ENCODE measurements at places on chromosomes 1 and 21.
A peak's percentile ranks its signal among the peaks of the same experiment; 100 is the strongest.

- no peak for DNase-seq
Measured at GRCh38 chr1:154707901-154708463, 100.0 kb upstream of the ADAR start.

- DNase-seq, result no peak
Measured at GRCh38 chr1:59034925-59035324, 251.1 kb upstream of the JUN start.

GRCh38 chr1:84756455-84757082 is 66.3 kb upstream of the SSX2IP start:
- DNase-seq, result no peak

DNA sequence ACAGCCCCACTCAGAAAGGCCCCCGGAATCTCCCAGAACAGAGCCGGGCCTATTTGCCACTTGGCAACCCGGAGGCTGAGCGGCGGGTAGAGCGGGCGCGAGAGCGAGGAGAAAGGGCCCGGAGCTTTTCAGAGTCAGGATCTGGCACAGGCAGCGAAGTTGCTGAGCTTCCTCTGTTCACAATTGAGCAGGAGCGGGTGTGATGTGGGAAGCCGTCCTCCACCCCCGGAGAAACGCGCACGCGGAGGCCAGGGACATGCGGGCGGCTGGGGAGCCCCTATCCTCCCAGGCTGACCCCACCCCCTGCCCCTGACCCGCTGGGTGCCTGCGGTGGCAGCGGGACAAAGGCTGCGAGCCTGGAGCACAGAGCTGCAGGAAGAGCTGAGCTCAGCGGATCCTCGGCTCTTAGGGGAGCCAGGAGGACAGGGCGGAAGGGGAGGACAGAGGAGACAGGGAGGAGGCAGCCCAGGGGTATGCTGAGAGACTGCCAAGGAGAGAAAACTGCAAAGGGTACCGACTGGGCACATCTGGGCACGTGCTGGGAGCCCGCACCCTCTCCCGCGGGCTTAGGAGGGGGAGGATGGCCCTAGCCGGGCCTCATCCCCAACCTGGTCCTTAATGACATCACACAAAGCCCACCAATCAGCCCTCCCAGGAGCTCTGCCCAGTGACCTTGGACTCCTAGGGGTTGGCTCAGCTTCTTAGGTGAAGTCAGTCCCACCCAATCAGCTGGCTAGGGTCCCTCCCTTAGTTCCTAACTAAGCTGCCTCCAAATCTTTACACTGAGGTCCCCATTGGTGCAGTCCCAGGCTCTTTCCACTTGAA is 9.3 kb downstream of the KIF21B start:
- DNase-seq, result no peak

DNA sequence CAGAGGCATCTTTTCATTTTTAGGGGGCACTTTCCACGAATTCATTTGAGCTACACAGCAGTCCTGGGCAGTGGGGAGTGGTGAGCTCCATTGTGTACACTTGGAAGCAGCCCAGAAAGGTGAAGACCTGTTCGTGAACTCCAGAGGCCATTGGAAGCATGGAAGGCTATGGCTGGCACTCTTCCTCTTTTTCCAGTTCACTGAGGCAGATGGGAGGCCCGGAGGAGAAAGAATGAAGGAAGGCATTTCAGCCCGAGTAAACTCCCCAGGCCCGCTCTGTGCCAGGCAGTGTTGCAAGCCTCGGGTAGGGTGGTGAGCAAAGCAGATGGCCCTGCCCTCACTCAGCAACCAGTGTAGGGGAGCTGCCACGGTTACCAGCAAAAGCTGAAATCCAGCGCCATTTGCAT is 673 bp upstream of the DHCR24 start:
- DNase-seq, result no peak

DNA sequence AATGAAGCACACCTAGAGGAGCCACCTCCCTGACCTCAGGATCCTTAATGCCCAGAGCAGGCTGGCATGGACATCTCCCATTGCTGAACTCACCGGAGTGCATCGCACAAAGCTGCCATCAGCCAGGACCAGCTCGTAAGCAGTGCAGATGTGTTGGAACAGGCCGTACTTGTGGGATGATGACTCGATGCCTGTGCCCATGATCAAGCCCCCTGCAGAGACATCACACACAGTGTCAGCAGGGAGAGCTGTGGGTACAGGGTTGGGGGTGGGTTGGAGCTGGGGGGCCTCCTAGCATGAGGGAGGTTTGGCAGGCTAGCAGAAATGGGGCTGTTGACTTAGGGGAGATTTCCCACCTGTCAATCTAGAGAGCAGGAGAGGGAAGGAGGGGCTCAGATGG is 12.0 kb downstream of the DHCR24 start:
- no peak for DNase-seq

GRCh38 chr21:17422931-17423330 is 89.9 kb upstream of the CXADR start:
- no peak for DNase-seq

DNA sequence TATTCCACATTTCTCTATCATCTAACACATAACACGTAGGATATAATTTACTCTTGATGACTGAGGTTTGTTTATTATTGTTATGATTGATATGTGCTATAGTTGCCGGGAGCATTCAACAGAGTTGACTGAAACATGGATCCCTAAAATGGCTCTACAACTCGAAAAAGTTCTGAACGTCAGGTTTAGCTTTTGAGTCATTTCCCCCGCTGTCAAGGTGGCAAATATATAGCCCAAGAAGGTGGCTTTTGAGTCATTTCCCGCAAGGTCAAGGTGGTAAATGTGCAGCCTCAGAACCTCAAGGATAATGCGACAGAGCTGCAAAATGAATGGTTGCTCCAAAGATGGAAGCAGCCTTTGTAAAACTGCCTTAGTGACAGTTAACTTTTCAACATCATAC is 104.0 kb downstream of the NIBAN1 start:
- DNase-seq, result no peak

DNA sequence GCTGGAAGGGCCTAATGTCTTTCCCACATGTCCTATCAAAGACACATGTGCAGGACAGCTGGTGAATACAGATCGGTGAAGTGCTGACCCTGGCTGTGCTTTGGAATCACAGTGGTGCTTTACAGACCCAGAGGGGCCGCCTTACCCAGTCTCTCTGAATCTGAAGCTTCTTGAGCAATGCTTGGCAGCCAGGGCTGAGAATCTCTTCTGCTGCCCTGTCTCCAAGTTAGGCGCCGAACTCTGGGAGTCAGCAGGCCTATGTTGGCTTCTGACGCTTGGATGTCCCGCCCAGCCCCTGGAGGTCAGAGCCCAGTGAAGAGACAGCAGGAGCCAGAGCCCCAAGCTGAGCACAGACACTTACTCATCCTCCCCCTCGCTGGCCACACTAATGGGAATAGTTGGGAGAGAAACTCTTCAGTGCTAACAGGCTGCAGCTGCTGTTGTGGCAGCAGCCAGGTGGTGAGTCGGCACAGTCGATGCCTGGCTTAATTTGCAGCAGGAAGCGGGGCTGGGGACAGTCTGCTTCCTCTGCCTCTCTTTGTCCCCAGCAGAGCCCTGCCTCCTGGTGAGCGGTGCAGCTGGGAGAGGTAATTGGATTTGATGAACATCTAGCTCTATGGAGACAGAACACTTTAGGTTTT is 68.1 kb downstream of the URB2 start:
- peak; percentile 52 for DNase-seq

GRCh38 chr1:22111115-22111514 is 31.8 kb downstream of the WNT4 start:
- no peak for DNase-seq

- no peak for DNase-seq
Measured at GRCh38 chr1:56240400-56240799, 339.0 kb downstream of the PLPP3 start.

DNA sequence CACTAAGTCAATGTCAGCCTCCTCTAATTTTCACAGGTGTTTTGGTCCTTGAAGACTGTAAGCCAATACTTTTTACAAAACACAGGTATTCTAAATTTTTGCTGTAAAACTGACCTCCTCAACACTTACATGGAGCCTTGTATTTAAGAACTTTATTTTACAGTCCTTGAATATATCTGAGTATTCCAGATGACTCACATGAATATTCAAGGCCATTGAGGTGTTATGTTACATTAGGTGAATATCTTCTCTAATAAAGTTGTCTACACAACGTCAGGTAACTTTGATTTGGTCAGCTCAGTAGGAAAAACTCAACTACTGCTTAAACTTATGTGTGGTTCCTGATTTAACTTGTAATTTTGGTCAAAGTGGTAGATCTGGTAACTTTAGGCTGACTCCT is 254.2 kb downstream of the OLFM3 start:
- DNase-seq, result no peak
